ENCODE measurements at places on chromosomes 5 and 9.
A peak's percentile ranks its signal among the peaks of the same experiment; 100 is the strongest.

DNA sequence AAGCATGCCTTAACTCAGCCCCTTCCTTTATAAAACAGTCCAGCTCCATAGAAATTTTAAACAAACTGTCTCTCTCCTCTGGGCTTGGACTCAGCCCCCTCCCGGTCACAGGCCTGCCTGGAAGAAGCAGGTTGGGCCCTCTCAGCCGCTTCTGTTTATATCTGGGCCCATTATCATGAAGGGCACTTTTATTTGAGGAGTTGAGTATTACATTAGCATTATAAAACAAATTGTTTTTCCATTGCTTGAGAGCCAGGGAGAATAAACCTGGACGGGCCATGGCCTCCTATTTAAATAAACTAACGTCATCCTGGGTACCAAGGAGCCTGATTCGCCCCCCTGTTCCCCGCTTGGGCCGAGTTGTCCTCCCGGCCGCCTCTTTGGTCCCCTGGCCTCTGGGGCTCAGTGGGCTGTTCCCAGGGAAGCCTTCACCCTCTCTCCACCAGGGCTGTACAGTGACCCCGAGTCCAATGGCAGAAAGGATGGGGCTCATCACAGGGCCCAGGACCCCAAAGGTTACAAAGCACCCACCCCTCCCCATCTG lies 13.2 kb downstream of the IRX2 start:
- no peak for DNase-seq

GRCh38 chr5:37272511-37272910 lies 23.3 kb upstream of the CPLANE1 start:
- no peak for DNase-seq

GRCh38 chr5:58188262-58188651 lies 271.6 kb downstream of the PLK2 start:
- peak; percentile 93 for DNase-seq

DNA sequence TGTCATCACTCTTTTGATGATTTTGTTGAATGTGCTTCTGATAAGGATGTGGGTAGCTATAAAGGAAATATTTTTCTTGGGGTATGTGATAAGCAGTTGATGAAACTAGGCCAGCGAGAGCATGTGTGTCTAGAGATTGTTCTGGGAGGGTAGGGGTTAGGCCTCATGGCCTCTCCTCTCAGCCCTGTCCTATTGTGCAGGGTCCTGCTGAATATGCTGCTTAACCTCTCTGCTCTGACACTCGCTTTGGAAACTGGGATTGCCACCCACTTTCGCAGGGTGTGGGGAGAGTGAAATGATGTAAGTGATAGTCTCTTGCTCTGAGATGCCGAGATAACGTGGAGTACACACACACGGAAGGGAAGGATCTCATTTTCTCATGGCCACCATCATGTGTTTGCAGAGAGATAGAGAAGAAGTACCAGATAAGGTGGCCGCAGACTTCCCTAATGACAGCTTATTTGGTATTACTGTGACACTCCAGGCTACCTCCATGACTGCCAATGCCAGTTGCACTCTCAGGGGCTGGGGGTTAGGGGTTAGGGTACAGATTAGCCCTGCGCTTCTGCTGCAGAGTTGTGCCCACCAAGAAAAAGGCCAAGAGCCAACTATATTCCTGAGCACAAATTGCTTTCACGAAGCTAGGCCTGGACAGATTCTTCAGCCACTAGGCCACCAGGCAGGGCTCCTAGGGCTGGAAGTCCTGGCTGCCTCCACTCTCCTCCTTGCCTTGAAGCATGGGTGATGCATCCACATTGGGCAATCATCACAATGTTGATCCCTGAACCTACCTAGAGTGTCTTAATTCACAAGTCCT lies 25.2 kb upstream of the TNFAIP8 start:
- DNase-seq, result no peak

DNA sequence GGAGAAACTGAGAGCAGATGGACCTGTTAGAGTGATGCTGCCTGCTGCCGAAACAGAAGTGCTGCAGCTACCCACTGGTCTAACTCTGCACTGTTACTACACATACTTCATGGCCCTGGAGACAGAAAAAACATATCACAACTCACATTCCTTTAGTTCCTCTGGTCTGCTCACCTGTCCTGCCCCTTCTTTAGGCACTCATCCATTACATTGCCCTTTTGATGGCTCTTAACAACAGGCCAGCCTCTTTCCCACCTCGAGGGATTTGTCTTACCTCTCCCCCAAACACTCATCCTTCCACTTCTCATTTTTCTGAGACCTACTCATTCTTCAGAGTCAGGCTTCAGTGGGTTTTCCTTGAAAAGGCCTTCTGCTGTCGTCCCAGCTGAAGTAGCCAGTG lies 49.2 kb downstream of the KCTD16 start:
- no peak for DNase-seq

Measured in non-pigmented ciliary epithelial cell (primary cell).